Astrocyte of the cerebellum (primary cell): ENCODE measurements at places on chromosomes 4 and X.

DNA sequence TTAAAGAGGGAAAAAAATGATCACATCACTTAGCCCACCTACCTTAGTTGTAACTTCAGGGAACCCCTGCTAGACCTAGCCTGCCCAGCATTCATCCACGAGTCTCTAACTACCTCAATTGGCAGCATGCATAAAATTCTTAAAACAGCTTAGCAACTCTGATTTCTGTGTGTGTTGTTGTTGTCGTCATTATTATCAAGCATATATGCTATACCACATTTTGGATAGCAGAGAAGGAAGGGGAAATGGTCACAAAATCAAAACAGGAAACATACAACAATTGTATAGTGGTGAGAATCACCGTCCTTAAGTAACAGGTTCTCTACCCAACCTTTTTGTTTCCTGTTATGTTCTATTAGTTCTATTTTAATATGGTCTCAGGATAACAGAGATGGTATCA, 2.7 kb upstream of the ACOT9 start:
- DNase-seq: no peak

DNA sequence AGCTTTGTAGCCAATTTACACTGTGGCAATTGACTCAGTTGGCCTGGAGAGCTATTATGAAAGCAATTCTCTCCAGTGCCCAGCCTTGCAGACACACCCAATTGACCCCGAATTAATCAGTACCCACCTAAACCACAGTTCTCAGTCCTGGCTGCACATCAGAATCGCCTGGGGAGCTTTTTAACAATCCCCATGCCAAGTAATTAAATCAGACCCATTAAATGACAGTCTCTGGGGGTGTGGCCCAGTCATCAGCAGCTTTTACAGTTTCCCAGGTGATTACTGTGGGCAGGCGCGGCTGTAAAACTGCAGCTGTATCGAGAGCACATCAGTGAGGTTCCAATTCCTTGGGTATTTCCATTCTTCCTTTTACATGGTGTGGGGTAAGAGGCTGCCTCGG, 460.9 kb upstream of the FAT1 start:
- DNase-seq: no peak

DNA sequence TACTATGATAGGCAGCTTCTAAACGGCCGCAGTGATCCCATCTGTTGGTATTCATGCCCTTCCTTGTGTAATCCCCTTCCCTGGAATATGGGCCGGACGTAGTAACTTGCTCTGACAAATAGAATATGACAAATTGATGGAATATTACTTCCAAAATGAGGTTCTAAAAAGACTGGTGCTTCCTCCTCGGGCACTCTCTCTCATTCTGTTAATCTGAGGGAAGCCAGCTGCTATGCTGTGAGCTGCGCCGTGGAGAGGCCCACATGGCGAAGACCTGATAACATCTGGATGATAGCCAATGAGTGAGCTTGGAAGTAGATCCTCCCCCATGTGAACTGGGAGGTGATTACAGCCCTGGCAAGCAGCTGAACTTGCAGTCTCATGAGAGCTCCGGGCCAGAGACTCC, 27.2 kb upstream of the SLC25A4 start:
- DNase-seq: peak; percentile 43

GRCh38 chr4:986428-986878, 391 bp upstream of the IDUA start:
- no peak for DNase-seq

DNA sequence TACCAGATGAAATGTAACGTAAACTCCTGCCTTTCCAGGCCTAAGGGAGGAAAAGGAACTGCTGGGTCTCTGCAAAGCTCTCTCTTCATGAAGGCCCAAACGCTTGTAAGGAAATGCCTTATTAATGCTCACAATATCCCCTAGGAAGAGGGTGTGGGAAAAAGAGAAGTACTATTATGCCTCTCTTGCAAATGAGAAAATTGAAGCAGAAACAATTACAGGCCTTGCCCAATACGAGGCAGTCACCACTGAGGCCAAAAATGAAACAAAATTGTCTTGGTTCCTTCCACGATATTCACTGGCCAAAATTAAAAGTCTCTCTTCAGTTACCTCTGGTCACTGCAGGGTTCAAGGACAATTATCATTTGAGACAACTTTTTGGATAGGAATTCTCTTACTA, 3.2 kb downstream of the SCARB2 start:
- no peak for DNase-seq

- no peak for DNase-seq
Observed at GRCh38 chrX:68596871-68597270, 50.6 kb upstream of the STARD8 start.

GRCh38 chr4:148064451-148064850, 332.6 kb downstream of the ARHGAP10 start:
- DNase-seq: no peak

- no peak for DNase-seq
Observed at GRCh38 chr4:37964734-37965457, 4.7 kb downstream of the PTTG2 start.

DNA sequence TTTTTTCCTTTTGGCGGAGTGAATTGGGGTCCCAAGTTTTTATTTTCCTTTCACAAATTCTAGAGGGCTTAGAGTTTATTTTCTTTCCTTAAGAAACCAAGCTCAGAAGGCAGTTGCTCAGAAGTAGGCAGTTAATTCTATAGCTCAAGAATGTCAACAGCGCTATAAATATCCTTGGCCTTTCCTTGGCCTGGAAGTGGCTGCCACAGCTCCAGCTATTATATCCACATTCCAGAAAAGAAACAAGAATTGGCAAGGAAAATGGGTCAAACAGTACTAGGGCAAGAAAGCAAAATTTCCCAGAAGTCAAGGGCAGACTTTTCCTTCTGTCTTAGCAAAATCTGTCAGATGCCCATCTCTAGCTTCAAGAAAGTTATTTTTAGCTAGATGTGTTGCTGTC, 31.0 kb downstream of the SLC10A6 start:
- DNase-seq: no peak

DNA sequence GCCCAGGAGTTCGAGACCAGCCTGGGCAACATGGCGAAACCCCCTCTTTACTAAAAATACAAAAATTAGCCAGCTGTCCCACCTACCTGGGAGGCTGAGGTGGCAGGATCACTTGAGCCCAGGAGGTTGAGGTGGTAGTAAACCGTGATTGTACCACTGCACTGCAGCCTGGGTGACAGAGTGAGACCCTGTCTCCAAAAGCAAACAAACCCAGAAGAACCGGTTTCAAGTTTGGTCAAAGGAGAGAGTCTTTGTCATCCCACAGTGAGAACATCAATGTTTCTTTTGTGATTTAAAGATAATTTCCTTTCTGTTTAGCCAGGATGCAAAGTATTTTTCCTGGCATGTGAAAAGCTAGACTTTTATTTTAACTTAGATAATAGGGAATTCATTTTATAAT, 26.7 kb downstream of the PDK3 start:
- DNase-seq: no peak

- no peak for DNase-seq
Observed at GRCh38 chr4:2483237-2483636, 14.3 kb downstream of the RNF4 start.

GRCh38 chrX:85851418-85851817, 195.9 kb downstream of the CHM start:
- DNase-seq: no peak

GRCh38 chr4:38001927-38002326, 41.7 kb downstream of the PTTG2 start:
- DNase-seq: no peak

DNA sequence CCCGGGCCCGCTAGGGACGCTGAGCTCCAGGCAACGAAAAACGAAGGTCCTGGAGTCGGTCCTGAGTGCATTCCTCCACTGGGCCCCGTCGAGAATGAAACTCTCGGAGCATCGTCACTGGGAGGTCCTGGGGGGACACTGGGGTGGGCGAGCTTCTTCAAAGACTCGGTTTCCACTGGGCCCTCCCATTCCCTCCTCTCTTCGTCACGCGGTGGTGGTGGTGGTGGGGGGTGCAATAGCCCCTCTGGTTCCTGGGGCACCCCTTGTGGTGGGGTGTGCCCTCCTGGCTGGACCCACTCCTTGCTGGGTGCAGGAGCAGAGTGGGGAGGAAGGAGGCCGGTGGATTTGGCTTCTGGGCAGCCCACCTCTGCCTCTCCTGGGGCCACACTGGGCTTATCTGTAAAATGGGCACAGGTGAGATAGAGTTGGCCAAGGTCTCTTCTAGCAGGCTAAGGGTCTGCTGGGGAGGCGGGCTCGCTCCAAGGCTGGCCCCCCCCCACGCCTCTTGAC, 12.9 kb downstream of the HMX1 start:
- no peak for DNase-seq

DNA sequence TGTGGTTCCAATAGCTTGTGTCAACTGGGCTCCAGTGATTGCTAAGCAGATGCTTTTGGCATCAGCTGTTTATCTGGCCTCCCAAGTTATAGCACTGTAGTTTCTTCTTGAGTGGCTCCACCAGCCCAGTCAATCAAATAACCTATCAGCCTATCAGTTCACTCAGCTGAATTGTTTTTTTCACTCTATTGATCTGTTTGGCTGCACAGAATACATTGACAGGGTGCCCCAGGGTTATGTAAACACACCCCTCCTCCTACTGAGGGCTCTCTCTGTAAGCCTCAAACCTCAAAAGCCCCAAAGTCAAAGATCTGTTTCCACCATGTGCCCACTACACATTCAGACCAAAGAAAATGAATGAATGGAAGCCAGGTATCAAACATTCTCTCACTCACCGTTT, 214.0 kb downstream of the HS6ST2 start:
- no peak for DNase-seq

GRCh38 chr4:123453061-123453680, 56.6 kb downstream of the SPRY1 start:
- DNase-seq: peak; percentile 23

DNA sequence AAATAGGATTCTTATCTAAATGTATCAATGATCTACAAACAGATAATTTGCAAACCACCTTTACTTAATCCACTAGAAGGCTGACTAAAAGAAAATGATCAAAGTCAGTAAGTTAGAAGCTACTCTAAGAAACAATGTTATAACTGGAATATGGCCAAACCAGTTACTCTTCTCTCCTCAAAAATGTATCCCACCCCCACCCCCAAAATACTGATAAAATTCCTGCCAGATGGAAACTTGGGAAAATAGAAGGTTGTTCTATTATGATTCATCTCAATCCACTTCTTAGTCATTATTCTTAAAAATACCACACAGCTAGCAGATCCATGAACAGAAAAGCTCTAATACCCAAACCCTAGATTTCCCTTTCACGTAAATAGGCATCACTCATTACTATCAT, 206.4 kb downstream of the KLHL13 start:
- no peak for DNase-seq

GRCh38 chr4:75729836-75730235, 5.5 kb downstream of the USO1 start:
- DNase-seq: no peak

DNA sequence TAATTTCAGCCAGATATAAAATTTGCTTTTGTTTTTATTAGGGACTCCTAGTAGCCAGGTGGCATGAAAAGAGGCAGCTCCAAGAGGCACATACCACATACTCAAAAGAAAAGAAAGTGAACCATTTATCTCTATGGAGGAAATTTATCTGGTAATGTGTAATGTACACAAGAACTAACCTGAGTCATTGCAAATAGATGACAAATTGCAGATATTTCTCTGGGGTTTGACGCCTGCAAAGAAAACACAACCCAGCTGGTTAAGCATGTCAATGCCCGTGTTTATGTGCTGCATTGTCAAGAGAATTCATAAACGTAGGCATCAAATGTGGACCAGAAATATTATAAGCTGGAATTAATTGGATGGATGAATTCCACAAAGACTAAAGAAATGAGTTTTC, 46.9 kb upstream of the PHKA2 start:
- no peak for DNase-seq

GRCh38 chrX:63585936-63586335, 199.1 kb downstream of the ARHGEF9 start:
- no peak for DNase-seq

GRCh38 chr4:142307857-142308256, 538.2 kb downstream of the INPP4B start:
- DNase-seq: no peak

DNA sequence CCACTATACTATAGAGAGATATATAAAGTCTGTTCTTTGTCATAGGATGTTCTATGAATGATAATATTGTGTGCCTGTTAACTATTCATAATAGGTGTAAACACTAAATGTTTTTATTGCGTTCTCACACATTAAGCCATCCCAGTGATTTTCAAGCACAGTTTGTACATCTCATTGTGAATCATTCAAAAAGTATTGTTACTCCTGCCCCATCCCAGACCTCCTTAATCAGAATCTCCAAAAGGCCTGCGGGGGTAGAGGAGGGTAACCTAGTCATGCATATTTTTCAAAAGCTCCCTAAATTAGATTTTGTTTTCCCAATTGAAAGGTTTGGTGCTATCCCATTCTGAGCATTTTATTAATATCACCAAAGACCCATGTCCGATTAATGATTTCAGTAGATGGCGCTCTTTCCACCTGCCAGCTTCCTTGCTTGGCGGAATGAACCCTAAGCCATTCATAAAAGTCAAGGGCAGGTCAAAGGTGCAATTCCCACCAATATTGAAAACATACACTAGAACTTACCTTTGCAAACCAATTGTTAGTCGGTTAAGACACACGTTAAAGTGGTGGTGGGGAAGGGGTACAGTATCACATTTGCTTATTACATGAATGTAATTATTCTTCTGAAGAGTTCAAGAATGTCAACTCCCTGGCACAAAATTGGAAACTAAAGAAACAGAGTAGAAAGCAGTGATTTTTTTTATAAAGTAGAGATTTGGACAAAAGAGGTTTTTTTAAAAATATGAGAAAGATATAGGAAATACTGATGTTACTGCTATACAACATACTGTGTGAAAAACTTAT, 5.8 kb upstream of the TET2 start:
- no peak for DNase-seq

GRCh38 chrX:20681683-20682082, 415.0 kb upstream of the RPS6KA3 start:
- no peak for DNase-seq

DNA sequence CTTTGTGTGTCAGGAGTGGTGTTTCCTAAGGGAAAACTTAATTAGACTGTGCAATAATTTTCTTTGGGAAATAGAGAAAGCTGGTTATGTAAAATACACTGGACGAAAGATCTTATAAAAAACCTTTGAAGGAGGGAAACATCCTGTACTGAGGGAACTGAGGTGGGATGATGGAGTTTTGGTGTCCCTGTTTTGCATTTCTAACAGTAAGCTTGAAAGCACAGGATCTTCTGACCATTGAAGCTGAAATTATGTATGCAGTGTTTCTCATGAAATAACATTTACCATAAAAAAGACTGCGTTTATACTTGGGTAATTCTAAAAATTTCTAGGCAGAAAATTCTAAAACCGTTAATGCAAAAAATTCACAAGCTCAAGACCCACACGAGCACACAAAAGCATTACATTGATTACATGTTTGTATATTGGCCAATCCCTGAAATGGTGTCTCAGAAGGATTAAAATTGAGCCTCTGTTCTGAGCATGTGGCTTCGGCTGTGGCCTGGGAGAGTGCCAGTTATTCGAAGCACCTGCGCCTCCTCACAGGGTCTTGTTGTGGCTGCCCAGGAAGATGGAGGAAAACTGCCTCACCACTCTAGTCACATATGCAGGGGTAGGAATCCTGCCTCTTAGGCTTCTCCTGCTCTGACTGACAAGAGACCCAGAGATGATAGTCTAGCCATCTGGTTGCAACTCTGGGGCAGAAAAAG, 49.5 kb downstream of the JADE3 start:
- DNase-seq: no peak
